ENCODE measurements at places on chromosomes 13 and 19.

DNA sequence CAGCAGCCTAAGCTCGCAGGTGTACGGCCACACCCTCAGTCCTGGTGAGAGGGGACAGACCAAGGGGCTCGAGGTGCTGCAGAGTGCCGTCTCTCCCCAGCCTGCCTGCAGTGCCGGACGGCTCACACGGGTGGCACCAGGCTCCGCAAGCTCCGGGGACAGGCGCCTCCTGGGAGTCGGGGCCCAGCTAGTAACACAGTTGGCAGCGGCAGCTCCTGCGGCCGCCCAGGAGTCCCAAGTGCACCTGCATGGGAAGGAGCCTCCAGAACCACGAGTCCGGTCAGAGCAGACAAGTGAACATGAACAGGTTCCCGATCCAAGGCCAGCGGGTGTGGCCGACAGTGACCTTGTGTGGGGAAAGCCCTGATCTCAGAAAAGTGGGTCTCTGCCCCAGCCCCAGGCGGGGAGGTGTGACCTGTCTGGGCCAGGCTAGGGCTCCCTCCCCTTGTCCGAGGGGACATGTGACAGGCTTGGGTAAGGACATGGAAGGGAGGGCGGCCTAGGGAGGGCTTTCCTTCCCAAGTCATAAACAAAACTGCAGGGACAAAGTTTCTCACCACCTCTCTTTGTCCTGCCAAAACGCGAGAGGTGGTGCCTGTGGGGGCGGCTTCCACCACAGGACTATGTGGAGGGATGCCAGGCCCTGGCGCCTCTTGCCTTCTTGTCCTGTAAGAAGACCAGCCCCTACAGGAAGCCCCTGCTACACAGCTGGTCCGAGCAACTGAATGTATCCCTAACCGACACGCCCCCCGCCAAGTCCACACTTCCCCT is 46.5 kb downstream of the MLLT1 start:
- DNase-seq = no peak

DNA sequence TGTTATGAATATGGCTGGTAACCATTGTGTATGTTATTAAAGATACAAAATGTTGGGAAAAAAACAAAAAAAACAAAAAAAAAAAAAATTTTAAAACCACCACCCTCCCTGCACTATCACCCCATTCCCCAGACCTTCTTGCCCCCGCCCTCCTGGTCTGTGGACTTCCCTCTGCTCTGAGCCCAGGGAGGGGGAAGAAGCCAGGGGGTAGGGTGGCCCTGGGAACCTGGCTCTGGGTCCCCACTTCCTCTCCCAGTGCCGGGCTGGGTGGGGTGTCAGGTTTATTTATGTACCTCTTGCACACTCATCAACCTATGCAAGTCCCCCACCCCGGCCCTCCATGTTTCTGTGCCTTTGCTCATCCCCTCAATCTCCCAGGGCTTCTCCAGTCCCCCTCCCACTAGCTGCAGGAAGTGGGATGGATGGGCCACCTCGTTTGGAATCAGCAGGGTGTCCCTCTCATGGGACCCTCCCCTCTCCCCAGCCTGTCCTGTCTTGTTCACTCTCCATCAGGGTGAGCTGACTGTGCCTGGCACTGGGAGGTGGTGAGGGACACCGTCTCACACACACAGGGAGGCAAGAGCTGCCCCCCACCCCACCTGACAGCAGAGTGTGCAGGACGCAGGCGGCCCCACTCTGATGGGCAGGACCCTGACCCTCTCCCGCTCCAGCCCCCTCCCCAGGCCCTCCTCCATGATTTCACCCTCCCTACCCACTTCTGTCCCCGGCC is 5.9 kb downstream of the PAF1 start:
- DNase-seq = no peak

GRCh38 chr13:18995259-18995873 is 186.3 kb downstream of the TUBA3C start:
- no peak for DNase-seq

DNA sequence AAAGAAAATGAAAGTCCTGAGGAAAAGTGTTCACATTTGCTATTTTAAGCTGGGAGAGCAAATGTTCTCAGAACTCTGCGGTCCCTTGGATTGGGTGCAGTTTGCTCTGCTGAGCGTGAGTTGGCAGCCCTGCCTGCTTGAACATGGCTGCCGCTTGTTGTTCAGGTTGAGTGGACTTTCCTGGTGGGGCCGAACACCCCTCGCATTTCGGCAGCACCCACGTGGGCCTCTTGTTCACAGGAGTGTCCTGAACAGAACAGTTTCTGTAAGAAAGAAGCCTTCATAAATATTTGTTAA is 10.8 kb upstream of the RNF113B start:
- no peak for DNase-seq

DNA sequence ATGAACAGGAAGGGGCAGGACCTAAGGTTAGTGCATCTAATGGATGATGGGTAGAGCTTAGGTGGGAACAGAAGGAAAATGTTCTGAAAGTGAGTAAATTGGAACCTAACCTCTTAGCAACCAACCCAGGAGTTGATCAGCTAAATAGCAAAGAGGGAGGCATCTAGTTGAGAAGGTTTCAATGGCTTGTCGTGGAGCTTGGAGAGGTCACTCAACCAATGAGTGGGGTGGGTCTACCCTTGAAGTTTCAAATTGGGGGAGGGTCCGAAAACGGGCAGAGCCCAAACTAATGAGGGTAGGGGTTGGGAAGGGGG is 5.7 kb upstream of the SHKBP1 start:
- no peak for DNase-seq

DNA sequence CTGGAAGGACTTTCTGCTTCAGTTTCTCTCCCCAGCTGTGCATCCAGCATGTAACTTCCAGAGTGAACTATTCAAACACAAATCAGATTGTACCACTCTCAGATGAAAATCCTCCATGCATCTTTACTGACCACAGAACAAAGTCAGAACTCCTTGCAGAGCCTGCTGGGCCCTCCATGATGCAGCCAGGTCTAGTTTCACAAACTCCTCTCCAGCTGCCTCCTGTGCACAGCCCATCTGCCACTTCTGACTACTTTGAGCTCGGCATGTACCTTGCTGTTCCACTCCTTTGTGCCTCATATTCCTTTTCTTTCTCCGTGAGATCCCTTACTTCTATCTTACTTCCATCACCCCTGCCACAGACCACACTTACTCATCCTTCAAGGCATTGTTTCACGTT is 31.4 kb downstream of the NALCN start:
- no peak for DNase-seq

DNA sequence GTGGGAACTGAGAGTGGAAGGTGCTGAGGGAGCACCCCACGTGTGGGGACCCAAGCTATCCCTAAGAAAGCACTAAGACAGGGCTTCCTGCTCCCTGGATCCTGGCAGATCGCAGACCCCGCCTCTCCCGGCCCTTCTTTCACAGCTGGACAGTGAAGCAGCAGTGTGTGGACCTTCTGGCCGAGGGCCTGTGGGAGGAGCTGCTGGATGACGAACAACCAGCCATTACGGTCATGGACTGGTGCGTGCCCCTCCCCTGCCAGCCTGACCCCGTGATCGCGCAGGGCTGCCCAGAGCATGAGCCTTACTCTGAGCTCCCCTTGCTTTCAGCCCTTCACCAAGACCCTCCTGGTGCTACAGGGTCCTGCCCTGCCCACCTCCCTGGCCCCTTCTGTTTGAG is 2.3 kb downstream of the NCCRP1 start:
- no peak for DNase-seq

Data from activated naive CD4-positive, alpha-beta T cell (primary cell).